ENCODE measurements at places on chromosomes 16 and 17.

- DNase-seq: no peak
These were observed 14.6 kb upstream of the TMEM92 start for GRCh38 chr17:50259477-50260324.

DNA sequence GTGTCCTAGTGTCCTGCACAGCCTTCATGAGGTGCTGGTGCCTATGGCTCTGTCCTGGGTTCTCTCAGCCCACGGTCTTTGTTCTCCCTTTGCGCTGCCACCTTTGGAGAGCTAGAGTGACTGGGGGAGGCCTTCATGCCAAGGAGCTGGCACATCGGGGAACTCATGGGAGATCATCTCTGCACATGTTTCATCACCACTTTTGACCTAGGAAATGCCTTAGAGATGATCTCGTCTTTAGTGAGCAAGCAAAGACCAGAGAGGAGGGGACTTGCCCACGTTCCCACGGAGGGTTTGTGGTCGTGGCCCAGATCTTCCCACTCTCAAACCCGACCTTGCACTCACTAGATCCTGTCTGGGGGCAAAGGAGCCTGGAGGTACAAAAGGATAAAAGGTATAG, 23.5 kb downstream of the TBX4 start:
- no peak for DNase-seq

GRCh38 chr16:71407731-71408130, 34.1 kb downstream of the TLE7 start:
- DNase-seq: no peak

- no peak for DNase-seq
These were observed 52.3 kb downstream of the CYB5D2 start for GRCh38 chr17:4195306-4195705.

- no peak for DNase-seq
These were observed 30.0 kb downstream of the MYO18A start for GRCh38 chr17:29150161-29150560.

- DNase-seq: no peak
These were observed 55.9 kb downstream of the CDK12 start for GRCh38 chr17:39517224-39517623.

DNA sequence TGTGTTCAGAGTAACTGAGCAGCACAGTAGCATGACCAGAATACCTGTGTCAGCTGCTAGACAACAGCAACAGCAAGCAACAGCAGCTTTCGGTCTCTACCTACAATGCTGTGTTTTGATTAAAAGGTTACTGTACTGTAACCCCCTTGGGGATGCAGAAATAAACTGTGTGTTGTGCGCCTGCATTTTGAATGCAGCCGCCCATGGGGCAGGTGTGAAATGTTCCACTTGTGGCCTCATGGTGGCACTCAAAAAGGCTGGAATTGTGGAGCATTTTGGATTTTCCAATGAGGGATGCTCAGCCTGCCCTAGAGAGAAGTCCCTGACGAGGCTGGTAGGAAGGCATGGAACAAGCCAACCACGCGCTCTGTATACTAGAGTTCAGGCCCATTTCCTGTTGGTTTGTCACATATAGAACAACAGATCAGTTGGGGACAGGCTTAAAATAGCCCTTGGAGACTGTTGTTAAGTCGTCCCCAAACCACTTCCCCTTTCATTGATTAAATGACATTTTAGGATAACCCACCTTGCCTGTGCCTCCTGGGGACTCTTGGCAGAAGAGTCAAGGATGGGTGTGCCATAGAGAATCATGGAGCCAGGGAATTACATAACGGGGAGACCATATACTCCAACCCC, 27.1 kb downstream of the SCPEP1 start:
- no peak for DNase-seq

DNA sequence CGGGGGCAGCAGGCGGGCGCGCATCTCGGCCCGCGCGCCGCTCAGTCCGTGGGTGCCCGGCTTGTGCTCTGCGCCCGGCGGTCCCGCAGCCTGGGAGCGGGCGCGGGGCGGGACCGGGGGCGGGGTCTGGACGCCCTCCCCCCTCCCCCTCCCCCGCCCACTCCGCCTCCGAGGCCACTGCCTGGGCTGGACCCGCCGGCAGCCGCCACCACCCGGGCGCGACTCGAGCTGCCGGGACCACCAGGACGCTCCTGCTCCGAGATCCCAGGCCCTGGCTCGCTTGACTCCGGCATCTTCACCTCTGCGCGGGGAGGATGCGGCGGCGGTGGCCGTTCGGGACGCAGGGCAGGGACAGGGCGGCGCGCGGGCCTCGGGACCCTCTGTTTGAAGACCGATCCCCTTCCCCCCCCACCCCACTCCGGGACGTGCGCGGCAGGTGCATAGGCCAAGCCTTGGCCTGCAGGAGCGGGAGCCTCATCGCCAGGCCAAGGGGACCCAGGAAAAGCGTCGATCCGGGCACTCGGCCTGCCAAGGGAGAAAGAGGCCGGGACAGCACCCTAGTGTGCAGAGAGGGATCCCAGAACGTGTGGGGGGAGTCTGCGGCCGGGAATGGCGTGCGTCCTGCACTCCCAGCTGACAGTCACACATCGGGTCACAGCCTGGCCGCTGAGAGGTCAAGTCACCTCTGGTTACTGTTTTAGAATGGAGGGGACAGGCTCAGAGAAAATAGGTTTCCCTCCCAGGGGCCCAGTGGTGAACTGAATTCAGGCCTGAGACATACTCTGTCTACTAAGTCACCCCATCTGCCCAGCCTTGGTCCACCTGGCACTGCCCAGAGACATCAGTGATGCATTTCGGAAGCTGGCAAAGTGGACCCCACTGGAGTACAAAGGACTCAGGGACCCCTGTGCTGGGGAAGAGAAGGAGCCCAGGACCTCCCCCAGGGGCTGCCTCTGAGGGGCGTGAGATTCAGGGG, at the start of gene HS3ST6:
TSS of gene HS3ST6 (minus strand) at position 65 of the 976 bp plus-strand sequence. CDS start 92 bp downstream, outside the sequence.
- DNase-seq: no peak

GRCh38 chr16:72012607-72013006, 4.1 kb downstream of the DHODH start:
- no peak for DNase-seq

DNA sequence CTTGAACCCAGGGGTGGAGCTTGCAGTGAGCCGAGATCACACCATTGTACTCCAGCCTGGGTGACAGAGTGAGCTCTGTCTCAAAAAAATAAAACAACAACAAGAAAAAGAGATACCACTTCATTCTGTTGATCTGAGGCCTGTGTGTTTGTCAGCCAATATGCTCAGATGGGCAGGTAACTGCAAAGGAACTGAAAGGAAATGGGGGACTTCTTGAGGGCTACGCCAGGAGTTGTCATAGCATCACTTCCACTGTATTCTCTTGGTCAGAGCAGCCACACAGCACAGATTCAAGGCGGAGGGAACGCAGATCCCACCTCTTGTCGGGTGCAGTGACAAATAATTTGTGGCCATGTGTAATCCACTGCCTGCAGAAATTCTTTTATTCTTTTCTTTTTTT, 73.9 kb upstream of the AKTIP start:
- DNase-seq: no peak

- no peak for DNase-seq
These were observed 292.5 kb downstream of the SOX9 start for GRCh38 chr17:72413077-72414031.

GRCh38 chr17:54124456-54124855, 301.7 kb downstream of the KIF2B start:
- no peak for DNase-seq

- DNase-seq: peak; percentile 62
These were observed 22.4 kb downstream of the C17orf75 start for GRCh38 chr17:32319548-32319905.

GRCh38 chr16:86651823-86652222, 73.5 kb downstream of the FOXL1 start:
- DNase-seq: no peak

GRCh38 chr17:10336393-10336792, 36.4 kb downstream of the MYH13 start:
- DNase-seq: no peak

- peak; percentile 73 for DNase-seq
These were observed 27.7 kb downstream of the TPSG1 start for GRCh38 chr16:1197237-1197866.

- no peak for DNase-seq
These were observed 5.6 kb upstream of the CARHSP1 start for GRCh38 chr16:8874388-8874787.

DNA sequence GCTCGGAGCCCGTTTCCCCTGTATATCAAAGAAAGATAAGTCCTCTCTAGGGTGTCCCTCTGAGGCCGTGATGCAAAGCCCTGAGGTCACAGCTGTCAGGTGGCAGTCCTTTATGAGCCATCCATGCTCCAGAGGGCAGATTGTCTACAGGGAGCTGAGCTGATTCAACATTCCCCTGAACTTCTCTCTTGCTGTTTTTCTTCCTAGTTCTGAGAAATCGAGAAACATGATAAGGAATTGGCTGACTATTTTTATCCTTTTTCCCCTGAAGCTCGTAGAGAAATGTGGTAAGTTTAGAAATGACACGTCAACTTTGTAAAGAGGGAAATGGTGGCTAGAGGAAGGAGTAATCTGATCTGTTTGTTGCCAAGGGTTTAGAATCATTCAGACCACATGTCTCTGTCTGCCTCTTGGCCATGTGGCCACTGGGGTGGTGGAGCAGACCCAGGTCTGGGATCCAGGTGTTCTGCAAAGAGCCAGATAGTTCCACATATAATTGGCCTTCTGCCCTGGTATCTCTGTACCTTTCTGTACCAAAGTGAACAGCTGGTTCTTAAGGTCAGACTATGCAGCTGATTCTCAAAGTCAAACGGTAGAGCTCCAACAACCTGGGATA, 3.5 kb downstream of the CTNS start:
- no peak for DNase-seq

DNA sequence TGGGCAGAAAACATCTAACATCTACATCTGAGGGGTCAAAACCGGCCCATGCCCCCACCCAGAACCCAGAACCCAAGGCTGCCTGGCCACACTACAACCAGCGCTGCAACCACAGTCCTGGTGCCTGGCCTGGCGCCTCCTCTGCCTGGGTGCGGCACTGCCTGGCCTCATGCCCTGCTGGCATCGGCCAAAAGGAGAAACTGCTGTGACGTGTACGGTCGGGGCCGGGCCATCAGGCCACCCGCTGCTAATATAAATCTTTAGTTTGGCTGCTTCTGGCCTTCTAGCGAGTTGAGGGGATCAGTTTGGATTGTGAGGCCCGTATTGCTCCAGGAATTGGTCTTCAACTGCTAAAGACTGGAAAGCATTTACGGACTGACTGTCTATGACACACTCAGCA, 22.8 kb downstream of the TMEM204 start:
- DNase-seq: no peak

DNA sequence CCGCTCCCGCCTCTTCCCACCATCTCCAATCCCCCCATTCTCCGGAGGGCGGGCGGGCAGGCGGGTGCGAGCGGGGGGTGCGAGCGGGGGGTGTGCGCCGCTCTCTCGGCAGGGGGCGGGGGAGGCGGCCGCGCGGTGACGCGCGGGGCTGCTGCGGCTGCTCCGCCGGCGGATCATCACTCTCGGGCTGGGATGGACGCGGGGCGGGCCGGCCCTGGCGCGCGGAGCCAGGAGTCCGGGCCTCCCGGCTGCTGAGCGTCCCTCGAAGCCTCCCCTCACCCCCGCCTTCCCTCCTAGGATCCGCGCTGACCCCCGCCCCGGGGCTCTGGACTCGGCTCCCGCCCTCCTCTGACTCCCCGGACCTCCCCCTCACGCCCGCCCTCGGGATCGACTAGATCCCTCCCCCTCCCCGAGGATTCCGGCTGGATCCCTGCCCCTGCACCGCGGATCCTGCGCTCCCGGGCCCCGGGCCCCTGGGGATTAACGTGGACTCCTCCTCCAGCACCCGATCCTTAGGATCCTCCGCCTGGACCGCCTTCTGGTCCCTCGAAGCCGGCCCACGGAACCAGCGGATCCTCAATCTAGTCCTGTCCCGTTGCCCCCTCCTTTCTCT, 946 bp upstream of the TMEM256 start:
- peak; percentile 51 for DNase-seq

- no peak for DNase-seq
These were observed 315.5 kb upstream of the RBFOX1 start for GRCh38 chr16:7017006-7017662.

GRCh38 chr16:31488468-31489297, 5.8 kb downstream of the SLC5A2 start:
- no peak for DNase-seq

DNA sequence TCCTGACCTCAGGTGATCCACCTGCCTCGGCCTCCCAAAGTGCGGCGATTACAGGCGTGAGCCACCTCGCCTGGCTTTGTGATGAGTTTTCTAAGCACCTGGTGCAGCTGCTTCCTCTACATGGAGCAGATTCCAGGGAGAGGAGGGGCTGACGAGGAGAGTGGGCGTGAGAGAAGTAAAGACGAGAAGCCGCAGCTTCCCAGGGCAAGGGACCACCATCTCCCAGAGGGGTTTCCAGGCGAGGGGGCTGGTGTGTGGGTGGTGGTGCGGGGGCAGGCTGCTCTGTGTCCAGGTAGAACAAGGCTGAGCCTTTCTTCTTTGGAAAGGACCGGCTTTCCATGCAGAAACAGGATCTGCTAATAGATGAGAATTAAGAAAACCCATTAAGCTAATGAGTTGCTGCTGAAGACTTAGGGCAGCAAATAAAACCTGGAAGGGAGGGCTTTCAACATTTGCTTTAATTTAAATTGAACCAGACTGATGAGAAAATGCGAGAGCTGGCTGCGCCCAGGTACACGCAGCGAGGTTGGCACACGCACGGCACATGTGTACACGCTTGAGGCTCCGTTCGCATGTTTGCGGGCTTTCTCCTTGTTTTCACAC, 236.7 kb downstream of the RBFOX3 start:
- DNase-seq: no peak

DNA sequence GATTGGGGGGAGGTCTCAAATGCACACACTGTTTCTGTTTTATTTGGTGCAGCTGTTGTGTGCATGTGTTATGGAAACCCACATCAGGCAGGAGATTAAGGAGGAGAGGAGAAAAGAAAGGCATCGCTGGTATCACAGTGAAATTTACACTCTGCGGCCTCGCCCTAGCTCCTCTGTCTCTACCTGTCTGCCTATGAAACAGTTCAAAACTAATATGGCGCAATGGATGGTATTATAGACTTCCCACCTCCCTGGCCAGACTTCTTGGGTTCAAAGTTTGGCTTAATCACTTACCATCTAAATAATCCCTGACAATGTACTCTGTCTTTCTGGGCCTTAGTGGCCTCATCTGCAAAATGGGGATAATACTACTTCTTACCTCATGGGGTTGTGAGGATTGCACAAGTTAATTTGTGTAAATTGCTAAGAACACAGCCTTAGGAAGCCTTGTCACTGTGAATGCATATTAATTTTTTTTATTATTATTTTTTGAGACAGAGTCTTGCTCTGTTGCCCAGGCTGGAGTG, 1.4 kb upstream of the ABCC1 start:
- no peak for DNase-seq

DNA sequence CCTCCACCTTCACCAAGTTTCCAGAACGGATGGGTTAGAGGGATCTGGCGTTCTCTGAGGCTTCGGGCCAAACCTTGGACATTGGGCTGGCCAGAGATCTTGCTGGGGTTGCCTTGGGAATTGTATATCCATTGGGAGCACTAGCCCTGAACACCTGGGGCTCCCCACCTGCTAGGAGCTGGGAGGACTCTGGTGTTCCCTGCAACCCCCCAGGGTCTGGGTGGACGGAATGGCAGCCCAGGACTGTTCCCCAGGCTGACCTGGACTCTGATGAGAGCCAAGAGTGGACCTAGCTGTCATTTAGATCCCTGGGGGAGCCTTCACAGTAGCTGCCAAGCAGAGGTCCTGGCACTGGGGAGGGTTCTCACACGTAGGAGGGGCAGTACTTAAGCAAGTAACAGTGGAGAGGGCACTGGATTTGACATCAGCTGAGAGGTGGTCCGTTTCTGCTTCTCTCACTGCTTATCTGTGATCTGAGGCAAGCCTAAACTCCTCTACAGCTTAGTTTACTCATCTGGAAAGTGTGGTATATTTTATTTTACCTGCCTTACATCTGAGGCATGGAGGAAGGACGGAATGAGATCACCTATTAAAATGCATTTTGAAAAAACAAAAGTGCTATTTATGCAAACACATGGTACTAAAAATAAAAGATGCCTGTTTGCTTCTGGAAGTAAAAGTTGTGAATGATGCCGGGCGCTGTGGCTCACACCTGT, 11.7 kb downstream of the SOCS3 start:
- DNase-seq: no peak

Data from NCI-H1092 (cell line).